ENCODE measurements at places on chromosomes 7 and 10.
A peak's percentile ranks its signal among the peaks of the same experiment; 100 is the strongest.

DNA sequence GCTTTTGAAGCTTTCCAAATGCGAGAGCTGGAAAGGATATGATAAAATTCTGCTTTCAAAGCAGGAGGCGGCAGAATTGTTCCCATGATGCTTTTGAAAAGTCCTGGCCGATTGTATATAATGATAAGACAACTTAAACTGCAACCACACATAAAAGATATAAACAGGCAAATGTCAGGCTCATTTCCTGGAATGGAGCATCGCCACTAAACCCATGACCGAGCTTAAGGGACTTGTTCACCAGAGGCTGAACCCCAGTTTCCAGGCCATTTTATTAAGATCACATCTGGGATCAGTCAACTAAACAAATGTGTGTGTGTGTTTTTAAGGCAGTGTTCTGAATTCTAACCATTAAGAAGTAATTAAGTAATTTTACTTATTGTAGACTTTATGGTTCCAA lies 131.6 kb downstream of the ITGA8 start:
- DNase-seq: no peak

DNA sequence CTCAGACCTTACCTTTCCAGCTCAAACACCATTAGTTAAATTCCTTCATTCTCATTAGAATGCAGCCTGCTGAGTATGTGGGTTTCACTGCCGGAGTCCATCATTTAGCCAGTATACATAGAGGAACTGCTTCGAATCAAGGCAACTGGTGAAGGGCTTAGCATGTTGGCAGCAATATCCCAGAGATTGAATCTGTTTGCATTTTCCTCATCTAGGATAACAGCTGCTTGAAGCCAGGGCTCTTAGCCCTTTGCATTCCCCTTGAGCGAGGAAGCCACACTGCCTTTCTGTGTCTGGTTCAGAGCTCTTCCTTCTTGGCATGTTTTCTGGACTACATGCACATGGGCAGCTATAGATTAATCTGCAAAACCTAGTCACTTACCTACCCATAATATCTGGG lies 14.7 kb downstream of the NODAL start:
- DNase-seq: no peak

DNA sequence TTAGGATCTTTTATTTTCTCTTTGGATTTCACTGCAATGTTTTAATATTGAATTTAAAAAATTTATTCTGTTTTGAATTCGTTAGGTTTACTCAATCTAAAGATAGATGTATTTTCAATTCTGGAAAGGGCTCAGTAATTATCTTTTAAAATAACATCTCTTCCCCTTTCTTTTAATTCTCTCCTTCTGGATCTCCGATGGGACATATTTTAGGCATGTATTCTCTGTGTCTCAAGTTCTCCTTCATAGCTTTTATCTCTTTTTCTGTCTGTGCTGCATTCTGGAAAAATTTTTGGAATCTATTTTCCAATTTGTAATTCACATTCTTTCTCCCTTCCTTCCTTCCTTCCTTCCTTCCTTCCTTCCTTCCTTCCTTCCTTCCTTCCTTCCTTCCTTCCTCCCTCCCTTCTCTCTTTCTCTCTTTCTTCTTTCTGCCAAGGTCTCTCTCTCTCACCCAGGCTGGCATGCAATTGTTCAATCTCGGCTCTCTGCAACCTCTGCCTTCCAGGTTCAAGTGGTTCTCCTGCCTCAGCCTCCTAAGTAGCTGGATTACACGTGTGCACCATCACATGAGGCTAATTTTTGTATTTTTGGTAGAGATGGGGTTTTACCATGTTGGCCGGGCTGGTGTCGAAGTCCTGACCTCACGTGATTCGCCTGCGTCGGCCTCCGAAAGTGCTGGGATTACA lies 98.5 kb upstream of the CTTNBP2 start:
- DNase-seq: no peak

DNA sequence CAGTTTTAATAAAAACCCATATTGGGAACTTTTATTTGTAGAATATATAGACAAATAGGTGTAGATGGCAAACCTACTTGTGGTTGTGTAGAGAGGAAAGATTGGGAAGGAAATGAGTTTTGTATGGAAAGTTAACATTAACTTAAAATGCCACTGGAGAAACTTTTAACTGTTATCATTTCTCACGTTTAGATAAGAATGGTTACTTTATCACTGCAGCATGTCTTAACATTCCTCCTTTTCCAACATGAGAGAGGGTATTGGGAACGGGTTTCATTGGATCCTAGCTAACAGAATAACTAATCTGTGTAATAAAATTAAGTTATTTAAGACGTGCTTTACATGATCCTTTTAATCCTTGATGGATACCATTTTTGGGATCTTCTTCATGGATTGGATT lies 1.8 kb downstream of the LUC7L2 start:
- DNase-seq: no peak

DNA sequence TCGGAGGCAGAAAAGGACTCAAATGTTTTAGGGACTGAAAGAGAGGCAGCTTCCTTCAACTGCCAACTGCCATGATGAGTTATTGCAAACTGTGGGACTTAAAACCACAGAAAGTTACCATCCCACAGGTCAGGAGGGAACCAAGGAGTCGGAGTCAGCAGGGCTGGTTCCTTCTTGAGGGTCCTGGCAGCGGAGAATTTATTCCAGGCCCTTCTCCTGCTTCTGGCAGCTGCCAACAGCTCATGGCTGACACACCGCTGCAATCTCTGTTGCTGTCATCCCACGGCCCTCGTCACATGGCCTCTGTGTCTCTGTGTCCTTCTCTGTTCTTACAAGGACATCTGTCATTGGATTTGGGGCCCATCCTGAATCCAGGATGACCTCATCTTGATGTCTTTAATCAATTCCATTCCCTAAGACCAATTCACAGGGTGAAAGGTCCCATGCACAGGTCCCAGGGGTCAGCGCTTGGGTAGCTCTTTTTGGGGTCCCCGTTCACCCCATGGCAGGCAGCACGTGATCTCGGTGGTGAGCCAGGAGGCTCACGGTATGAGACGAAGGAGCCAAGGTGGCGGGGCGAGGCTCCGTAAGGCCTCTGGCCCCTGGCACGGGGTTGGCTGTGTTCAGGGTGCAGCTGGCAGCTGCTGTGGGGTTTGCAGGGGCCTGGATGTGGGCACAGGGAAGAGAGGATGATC lies 27.4 kb upstream of the PSMG3 start:
- no peak for DNase-seq

DNA sequence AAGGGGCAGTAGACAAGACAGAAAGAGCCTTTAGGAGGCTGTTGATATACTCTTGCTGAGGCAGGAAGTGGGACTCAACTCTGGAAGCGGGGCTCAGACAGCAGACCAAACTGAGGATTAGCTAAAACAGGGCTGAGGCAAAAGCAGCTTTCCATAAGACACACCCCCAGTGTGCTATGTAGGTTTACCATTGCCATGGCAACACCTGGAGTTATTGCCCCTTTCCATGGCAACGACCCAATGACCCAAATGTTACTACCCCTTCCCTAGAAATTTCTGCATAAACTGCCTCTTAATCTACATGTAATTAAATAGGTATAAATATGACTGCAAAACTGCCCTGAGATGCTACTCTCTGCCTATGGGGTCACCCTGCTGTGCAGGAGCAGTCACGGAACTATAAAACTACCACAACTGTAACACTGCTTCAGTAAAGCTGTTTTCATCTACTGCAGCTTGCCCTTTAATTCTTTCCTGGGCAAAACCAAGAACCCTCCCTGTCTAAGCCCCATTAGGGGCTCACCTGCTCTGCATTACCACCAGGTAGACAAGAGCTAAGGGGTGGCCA lies 348.4 kb upstream of the PODXL start:
- no peak for DNase-seq

DNA sequence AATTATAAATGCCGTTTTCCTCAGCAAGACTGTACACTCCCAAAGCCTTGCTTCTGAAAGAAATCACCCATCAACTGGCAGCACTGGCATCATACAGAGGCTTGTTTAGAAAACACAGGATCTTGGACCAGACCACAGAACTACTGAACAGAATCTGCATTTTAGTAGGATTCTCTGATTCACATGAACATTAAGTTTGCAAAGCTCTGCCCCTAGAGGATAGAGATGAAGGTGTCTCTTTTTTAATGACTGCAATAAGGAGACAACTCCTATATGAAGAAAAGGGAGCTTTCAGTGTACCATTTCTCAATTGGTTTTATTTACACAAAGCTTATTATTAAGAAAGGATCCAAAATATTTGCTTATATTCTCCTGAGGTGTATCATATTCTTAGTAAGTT lies 172.7 kb downstream of the AGMO start:
- no peak for DNase-seq

- peak; percentile 61 for DNase-seq
Measured at GRCh38 chr10:125231116-125231812, 70.9 kb upstream of the CTBP2 start.

DNA sequence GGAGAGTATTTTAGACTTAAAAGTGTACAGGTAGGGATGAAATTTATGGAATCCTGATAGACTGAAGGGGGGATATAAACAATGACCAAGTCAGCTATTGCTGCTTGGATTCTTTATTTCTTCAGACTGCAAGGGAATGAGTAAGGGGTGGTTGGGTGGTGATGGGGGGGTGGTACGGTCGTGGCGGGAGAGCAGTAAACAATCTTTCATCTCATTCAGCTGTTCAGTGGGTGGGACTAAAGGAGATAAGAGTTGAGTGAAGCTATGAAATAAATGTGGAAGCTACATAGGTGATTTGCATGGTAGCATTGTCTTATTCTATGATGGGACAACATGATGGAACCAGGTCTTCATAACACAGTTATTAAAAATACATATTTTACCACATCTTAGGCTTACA lies 1.8 kb downstream of the SEPTIN7 start:
- peak; percentile 26 for DNase-seq

DNA sequence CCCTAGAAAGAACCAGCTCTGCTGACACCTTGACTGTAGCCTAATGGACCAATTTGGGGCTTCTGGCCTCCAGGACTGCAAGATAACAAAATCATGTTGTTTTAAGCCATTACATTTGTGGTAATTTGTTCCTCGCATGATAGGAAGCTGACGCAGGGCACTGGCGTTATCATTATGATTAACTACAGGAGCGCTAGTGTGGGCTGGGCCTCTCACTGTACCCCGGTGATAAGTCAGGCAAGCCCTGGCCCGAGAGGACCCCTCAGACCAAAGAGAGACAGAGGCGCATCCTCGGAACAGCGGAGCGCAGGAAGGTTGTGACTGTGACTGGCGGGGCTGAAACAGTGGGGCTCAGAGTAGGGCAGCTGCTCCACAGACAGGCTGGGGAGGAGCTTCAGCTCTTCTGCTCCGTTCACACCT lies 150.3 kb upstream of the CHST15 start:
- DNase-seq: no peak

GRCh38 chr10:131022369-131022768 lies 289.2 kb downstream of the TCERG1L start:
- DNase-seq: no peak

DNA sequence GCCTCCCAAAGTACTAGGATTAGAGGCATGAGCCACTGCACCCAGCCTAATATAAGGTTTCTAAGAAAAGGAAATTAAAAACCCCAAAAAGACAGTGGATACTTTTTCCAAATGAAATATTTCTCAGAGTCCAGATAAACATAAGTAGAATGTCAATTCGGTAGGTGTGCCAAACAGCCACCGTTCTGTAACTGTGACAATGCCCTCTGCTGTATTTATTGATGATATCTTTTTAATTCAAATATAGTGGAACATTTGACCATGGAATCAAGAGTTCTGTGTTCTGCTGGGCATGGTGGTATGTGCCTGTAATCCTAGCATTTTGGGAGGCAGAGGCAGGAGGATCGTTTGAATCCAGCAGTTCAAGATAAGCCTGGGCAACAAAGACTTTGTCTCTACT lies 28.8 kb upstream of the ZRANB1 start:
- no peak for DNase-seq

- no peak for DNase-seq
Measured at GRCh38 chr10:25120188-25120587, 54.6 kb upstream of the GPR158 start.

- DNase-seq: no peak
Measured at GRCh38 chr7:112452102-112452888, 2.0 kb downstream of the IFRD1 start.

DNA sequence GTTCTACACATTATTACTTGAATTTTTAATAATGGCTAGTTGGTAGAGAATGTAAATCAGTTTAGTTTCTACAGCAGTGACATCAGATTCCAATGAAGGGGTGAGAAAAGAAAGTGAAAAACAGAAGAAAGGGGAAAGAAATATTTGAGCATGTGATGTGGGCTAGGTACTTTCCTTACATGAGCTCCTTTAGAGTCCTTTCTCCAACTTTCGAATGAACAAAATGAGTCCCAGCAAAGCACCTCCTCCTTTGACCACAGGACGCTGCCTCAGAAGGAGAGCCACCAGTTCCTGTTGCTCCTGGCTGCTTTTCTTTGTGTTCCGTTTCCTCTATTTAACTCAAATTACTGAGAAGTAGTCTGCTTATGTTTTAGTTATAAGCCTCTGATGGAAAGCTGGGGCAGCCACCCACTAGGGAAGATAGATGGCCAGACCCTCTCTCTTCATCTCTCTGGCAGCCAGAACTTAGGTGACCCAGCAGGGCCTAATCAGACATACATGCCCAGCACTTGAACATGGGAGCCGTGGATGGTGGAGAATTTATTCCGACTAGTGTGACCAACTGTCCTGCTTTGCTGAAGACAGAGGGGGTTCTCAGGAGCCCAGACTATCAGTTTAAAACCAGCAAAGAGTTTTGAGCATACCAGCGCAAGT lies 82.4 kb upstream of the NME8 start:
- no peak for DNase-seq

- DNase-seq: no peak
Measured at GRCh38 chr7:130420943-130421578, 19.8 kb downstream of the CEP41 start.

- no peak for DNase-seq
Measured at GRCh38 chr7:81399471-81399870, 370.4 kb downstream of the HGF start.

DNA sequence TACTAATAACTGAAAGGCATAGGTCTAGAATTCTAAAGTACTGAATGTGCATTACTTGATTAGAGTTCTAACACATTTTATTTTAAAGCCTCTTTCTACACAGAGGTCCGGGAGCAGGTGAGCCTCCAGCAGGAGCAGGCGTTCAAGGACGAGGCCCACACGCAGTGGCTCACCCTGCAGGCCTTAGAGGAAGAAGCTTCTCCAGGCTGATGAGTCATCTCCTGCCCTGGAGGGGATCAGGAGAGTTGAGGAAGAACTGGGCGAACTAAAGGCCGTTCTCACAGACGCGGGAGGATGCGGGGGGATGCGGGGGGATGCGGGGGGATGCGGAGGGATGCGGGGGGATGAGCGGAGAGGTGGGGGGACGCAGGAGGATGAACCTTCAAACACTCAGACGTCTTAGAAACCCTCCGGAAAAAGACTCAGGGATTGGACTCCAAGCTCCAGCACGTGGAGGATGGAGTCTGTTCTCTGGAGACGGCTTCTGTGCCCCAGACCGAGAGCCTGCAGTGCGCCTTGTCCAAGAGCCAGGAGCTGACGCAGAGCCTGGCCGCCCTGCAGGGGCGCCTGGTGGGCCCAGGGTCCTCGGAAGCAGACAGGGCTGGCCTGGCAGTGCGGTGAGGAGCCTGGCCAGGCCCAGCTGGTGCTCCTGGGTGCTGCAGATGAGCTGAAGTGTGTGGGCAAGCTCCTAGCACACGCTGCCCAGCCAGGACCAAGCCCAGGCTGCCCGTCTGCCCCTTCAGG lies 433.7 kb upstream of the TPK1 start:
- DNase-seq: no peak

GRCh38 chr10:132606536-132607316 lies 69.1 kb downstream of the INPP5A start:
- DNase-seq: peak; percentile 65

- DNase-seq: peak; percentile 6
Measured at GRCh38 chr10:4606856-4607636, 219.0 kb upstream of the AKR1E2 start.

- peak; percentile 85 for DNase-seq
Measured at GRCh38 chr7:156585025-156585648, 55.4 kb upstream of the RNF32 start.

- DNase-seq: peak; percentile 80
Measured at GRCh38 chr7:77995717-77996116, 197.1 kb downstream of the PHTF2 start.

All from H7 (cell line).